Activated T-cell treated with anti-CD3 and anti-CD28 coated beads for 1 hour (primary cell): ENCODE measurements at places on chromosomes 11 and 22.

GRCh38 chr11:2417856-2418692, 17.5 kb downstream of the TSSC4 start:
- DNase-seq = no peak

- DNase-seq = no peak
Measured at GRCh38 chr11:45303316-45303715, 17.2 kb upstream of the SYT13 start.

- no peak for DNase-seq
Measured at GRCh38 chr11:79430280-79430679, 10.6 kb downstream of the TENM4 start.

- no peak for DNase-seq
Measured at GRCh38 chr11:4523666-4524065, 21.3 kb upstream of the OR52M1 start.

- DNase-seq = no peak
Measured at GRCh38 chr22:45905326-45905923, 71.5 kb downstream of the WNT7B start.

- DNase-seq = no peak
Measured at GRCh38 chr22:39409516-39410029, 10.0 kb downstream of the TAB1 start.

GRCh38 chr11:105034813-105035620, at the start of gene CASP1:
Gene CASP1, minus strand, starts transcription at chr11:105035144. Its CDS starts 31 bp downstream, at chr11:105035113.
- DNase-seq = no peak

DNA sequence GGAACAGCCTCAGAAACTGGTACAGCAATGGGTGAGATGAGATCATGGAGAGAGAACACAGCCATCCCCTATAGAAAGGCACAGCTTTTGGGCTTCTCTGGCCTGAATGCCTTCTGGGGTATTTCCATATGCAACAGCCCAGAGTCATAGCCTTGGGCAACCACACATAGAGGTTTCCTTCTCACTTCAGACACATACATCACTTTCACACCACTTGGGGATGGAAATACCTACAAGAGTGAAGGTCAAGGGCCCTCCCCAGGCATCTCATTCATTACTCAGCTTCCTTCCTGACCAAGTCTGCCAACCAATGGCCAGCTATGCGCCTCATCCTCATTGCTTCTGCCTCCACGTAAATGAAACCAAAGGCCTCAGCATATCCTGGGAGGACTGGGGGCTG, 17.7 kb upstream of the OLFML1 start:
- DNase-seq = no peak

DNA sequence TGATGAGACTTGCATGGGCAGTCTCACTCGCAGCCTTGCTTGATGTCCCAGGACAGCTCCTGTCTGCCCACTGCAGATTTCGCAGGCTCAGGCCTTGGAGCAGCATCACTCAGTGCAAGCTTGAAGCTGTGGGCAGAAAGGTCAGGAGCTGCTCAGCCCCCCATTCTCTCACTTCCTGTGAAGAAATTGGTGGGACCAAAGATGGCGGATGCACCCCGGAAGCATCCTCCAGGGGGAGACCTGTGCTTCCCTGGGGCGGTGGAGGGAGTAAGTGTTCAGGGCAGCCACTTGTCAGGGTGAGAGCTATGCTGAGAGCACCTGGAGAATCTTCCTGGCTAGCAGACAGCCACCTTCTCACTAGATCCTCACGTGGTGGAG, 11.3 kb downstream of the PLAAT2 start:
- DNase-seq = no peak

DNA sequence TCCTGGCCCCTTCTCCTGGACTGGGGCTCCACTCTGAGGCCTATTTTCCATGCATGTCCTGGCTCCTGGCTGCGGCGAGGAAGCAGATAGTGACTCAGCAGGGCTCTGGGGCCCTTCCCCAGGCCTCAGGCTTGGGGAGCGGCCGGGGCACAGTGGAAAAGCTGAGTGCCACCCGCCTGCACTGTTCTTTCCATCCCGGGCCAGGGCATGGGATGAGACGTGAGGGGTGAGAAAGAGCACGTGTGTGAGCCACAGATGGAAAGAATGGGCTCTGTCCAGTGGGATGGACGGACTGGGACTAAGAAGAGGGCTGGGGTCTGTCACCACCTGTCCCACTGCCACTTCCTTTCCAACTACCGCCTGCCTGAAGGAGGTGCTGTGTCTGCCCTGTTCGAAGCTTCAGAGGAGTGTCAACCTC, 12.8 kb downstream of the SLC37A2 start:
- no peak for DNase-seq

GRCh38 chr11:113771964-113772363, 1.5 kb downstream of the ZW10 start:
- no peak for DNase-seq

DNA sequence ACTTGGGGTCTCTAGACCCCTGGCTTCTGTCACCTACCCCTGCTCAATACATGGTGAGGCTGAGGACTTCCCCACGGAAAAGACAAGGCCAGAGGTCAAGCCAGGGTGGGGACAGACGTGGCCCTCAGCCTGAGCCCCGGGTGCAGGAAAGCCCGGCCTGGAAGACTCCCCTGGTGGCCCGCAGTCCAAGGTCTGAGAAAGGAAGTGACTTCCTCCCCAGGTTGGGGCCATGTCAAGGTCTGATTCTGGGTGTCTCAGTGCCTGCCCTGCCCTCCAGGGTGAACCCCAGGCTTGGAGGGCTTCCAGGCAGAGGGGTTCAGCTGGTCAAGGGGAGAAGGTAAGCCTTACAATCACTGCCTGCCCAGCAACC, 3.9 kb downstream of the CTSD start:
- DNase-seq = no peak

GRCh38 chr11:62854013-62854824, 14.8 kb upstream of the WDR74 start:
- DNase-seq = no peak

DNA sequence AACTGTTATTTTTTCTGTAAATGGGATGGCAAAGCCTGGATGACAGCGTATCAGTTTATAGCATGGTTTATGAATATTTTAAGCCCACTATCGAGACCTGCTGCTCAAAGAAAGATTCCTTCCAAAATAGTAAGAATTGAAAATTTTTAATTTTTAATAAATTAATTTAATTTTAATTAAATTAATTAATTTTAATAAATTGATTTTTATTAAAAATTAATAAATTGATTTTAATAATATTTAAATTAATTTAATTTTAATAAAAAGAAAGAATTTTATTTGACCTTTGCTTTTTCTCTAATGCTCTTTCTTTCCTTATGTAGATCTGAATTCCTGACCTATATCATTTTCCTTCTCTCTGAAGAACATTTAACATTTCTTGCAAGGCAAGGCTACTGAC, 62.9 kb downstream of the EXT2 start:
- no peak for DNase-seq

DNA sequence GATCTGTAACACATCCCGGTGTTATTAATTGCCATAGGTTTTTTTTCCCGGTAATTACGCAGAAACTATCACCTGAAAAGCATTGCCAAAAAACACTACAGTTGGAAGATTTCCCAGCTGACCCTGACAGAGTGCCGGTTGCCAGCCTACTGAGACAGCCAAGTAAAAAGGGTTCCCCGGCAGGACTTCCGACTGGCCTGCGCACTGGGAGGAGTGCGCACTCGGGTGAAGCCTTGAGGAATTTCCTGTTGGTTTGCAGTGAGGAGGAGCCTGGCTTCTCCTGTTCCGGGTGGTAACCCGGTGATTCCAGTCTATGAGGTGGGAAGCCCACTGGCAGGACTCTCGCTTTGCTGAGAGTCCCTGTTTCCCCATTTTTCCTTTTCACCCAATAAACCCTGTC, 52.1 kb downstream of the CNTF start:
- DNase-seq = no peak

- no peak for DNase-seq
Measured at GRCh38 chr11:120224972-120225909, 14.4 kb downstream of the OAF start.

DNA sequence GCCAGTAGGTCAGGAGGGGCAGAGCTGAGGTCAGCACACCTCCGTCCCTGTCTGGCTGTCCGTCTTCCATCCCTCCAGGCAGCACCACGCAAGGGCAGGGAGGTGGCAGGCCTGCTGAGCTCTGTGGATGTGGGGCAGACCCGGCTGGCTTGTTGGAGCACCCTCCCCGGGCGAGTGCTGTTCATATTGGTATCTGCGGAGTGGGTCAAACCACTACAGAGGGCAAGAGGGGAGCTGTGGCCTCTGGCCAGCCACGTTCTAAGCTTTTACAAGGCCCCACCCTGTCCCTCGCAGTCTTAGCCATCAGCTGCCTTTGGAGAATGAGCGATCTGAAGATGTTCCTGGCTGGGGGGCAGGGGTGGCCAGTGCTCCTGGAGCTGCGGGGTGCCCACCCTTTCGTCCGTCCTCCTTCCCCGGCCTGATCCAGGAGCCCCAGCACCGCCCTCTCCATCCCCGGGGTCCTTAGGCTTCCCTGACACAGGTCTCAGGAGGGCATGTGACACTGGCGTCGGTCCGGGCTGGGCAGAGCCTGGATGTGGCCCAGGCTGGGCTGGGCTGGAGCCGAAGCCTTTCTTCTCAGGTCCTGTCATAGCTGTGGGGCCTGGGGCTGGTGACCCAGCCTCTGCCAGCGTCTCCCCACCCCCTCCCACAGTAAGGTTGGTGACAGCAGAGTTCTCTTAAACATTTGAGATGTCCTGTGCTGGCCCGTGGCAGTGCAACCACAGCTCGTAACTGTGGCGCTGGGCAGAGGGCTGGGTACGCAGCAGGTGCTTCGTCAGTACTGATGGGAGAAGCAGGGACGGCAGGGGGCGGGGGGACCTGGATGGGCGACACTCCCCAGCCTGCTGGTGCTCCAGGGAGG, 31.7 kb upstream of the GRAMD4 start:
- DNase-seq = no peak

DNA sequence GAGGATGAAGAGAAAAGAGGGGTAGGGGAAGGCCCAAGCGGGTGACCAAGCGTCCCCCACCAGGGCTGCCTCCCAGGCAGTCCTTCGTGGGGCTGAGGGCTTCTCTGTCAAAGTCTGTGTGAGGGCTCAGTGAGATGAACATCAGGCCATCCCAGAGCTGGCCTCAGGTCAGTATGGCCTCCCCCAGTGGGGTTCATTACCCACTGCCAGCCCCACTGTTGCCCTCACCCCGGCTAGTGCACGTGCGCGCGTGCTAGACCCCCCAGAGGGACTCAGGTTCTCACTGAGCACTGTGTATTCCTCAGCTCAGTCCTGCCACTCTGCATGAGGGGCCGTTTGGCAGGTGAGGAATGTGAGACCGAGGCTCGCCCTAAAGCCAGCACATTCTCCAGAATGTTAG, 3.3 kb downstream of the KDELR3 start:
- no peak for DNase-seq

DNA sequence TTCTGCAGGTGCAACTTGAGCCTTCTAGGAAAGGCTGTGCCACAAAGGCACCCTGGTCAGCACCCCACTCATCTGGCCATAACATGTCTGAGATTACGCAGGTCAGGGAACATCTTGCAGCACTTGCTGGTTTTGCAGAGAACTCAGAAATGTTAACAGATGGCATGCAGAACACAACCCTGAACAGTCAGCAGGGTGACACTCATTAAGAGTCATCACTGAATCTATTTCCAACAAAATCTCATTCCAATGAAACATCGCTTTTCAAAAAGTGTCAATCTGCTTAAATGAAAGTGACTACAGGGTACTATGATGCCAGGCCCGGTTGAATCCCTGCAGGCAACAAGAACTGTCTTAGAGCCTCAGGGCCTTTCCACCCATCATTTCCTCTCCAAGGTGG, 369.8 kb upstream of the CCDC90B start:
- DNase-seq = no peak

DNA sequence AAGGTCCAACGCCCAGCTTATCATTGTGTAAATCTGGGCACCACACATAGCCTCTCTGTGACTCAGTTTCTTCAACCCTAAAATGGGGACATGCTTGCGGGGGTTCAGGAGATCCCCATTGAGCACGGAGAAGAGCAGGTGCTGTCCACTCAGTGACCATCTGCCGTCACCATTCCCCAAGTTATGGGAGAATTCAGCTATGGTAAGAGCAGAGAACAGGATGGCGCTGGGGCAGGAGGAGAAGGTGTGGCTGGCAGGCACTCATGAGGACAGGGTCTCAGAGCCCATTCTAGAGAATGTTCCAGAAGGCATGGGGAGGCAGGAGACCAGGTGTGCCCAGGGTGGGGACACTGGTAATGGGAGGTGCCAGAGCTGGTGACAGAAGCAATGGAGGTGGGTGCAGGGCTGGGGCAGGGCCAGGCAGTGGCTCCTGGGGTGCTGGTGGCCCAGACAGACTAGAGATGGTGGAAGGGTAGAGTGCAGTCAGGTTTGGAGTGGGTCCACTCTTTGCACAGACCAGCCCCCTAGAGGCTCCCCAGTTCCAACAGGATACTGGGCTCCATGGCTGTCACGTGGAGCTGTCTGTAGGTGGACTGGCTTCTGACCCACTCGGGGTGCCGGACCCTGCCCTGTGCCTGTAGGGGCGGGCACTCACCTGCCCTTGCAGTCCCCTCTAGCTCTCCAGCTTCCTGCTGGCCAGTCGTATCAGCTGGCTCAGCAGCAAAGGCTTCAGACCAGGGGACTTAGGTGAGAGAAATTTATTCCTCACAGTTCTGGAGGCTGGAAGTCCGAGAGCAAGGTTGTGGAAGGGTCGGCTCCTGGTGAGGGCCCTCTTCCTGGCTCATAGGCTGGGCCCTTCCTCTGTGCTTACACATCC, 84.7 kb downstream of the CDKN1C start:
- no peak for DNase-seq

GRCh38 chr11:92198268-92198667, 26.4 kb upstream of the FAT3 start:
- no peak for DNase-seq

DNA sequence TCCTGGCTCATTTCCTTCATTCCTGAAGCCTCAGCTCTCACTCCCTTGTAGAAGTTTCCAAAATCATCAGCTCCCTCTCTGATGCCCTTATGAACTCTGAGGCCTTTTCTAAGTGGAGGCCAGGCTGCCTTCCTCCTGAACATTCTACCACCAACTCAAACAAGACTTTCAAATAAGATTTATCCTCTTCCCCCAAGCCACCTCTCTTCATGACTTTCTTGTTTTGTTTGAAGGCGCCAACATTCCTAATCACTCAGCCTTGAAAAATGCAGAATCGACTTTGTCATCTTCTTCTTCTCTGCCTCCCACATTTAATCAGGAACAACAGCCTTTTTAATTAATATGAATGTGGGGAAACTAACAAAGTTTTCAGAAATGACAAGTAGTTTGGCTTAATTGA, 927.9 kb downstream of the OPCML start:
- no peak for DNase-seq

DNA sequence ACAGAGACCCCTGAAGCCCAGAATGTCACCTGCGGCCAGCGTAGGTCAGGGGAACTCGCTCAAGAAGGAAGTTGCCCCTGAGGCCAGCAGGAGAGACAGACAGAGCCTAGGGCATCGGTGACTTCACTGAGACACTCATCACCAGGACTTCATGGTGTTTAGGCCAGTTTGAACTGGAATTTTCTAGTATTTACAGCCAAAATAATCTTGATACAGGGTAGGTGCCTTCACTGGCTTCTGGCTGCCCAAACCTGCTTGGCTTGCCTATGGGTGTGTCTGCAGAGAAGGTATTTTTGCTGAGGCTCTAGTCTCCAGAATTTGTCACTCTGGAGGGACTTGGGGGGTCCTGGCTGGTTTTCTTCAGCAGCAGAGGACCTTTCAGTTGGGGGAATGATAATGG, 86.6 kb downstream of the FBXO7 start:
- no peak for DNase-seq

- DNase-seq = no peak
Measured at GRCh38 chr22:50676180-50676636, 3.6 kb downstream of the SHANK3 start.

GRCh38 chr11:128343870-128344269, 243.5 kb downstream of the ETS1 start:
- no peak for DNase-seq

GRCh38 chr11:64094463-64095260, 58.9 kb downstream of the FLRT1 start:
- DNase-seq = no peak
